ENCODE measurements at places on chromosomes 16 and 17. TPM values are rescaled to one million over a fixed set of nuclear protein-coding genes. Genes with fewer than 3 reads are reported as not detected.

DNA sequence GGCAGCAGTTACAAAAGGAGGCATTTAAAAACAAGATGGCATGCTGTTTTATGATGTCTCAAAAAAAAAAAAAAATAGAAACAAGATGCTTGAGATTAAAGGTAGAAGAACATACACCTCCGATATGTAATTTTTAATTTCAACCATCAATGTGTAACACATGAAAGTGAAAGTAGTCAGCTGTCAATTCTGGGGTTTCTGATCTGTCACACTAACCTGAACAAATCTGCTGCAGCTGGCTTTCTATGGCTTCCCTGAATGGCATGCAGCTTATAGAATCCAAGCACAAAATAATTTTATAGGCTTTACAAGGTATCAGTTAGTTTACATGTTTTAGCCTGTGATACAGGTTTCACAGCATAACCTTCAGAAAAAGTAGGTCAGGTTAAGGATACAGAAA lies 13.5 kb downstream of the GLYR1 start:
- H3K4me1 ChIP-seq: no peaks in the 10 kb centered on the region
- H3K36me3 ChIP-seq: no peaks in the 10 kb centered on the region
- no peak overlapping the region for H3K27ac ChIP-seq

PNMT gene
- 121 TPM for total RNA-seq

- no peaks in the 10 kb centered on the region for H3K27me3 ChIP-seq
- no peaks in the 10 kb centered on the region for H3K36me3 ChIP-seq
- no peak for DNase-seq
- H3K4me3 ChIP-seq: no peak overlapping the region
- no peaks in the 10 kb centered on the region for H3K4me1 ChIP-seq
- no peak overlapping the region for H3K27ac ChIP-seq
Measured at GRCh38 chr16:2483939-2484897, 9.3 kb downstream of the TBC1D24 start.

- H3K27me3 ChIP-seq: no peaks in the 10 kb centered on the region
- H3K36me3 ChIP-seq: no peaks in the 10 kb centered on the region
- peak overlapping the region; percentile 57 for H3K27ac ChIP-seq
- DNase-seq: peak; percentile 19
- no peak overlapping the region for H3K4me3 ChIP-seq
Measured at GRCh38 chr16:12002447-12003006, 26.0 kb downstream of the SNX29 start.

NPIPA5 gene
- 17.2 TPM for total RNA-seq

DNA sequence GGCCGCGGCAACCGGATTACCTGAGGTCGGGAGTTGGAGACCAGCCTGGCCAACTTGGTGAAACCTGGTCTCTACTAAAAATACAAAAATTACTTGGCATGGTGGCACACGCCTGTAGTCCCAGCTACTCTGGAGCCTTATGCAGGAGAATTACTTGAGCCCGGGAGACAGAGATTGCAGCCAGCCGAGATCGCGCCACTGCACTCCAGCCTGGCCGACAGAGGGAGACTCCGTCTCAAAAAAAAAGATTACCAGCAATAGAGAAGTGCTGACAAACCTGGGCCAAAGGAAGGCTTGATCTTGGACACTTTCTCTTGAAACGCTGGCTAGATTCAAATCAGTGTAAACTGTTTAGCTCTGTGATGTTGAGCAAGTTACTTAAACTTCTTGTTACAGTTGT lies 4.3 kb downstream of the MT1H start:
- H3K4me3 ChIP-seq: no peak overlapping the region
- peak; percentile 40 for DNase-seq
- no peak overlapping the region for H3K27ac ChIP-seq
- H3K36me3 ChIP-seq: no peaks in the 10 kb centered on the region

DNA sequence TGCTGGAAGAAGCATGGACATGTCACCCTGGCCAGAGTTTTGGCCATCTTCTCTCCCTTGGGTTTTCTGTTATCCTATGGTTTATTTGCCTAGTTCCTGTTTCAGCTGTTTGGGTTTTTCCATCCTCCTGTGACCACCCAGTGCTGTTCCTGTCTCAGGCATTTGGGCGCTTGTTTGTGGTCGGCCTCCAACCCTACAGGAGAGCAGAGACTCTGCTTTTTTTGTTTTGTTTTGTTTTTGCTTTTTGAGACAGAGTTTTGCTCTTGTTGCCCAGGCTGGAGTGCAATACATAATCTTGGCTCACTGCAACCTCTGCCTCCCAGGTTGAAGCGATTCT lies 3.3 kb upstream of the ZC3H7A start:
- no peaks in the 10 kb centered on the region for H3K36me3 ChIP-seq
- no peak overlapping the region for H3K4me3 ChIP-seq
- no peak for DNase-seq
- H3K27ac ChIP-seq: no peak overlapping the region
- H3K27me3 ChIP-seq: no peaks in the 10 kb centered on the region

DNA sequence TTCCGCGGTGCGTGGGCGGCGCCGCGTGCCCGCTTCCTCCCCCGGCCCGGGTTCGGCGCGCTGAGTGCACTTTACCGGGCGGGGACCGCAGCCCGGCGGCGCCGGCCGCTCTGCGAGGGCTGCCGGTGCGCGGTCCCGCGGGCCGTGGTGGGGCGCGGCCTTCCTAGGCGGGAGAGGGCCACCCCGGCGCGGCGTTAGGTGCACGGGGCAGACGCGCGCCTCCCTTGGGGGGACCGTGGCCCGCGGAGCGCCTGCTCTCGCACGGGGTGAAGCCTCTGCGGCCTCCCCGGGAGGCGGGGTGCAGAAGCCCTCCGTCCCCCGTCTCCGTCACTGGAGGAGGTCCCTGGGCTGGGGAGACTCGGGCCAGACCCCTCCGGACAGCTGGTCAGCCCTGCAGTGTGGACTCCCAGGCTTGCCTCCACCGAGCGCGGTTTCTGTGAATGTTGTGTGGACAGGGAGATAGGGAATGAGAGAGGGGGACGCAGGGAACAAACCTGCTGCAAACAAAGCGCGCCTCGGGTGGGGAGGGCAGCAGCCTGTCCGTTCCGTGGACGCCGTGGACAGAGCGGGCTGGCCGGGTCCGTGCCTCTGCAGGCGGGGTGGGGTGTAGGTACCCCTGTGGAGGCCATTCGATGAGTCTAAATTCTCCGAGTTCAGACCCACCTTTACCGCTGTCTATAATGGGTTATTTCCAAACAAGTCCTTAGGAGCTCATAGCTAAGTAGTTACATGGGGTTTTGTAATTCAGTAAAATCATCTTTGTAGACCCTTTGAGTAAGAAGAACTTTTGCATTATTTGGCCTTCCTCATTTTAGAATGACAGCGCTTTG lies 721 bp downstream of the TBCD start:
- peak overlapping the region; percentile 77 for H3K27ac ChIP-seq
- peak overlapping the region; percentile 28 for H3K4me3 ChIP-seq
- no peaks in the 10 kb centered on the region for H3K27me3 ChIP-seq

DNA sequence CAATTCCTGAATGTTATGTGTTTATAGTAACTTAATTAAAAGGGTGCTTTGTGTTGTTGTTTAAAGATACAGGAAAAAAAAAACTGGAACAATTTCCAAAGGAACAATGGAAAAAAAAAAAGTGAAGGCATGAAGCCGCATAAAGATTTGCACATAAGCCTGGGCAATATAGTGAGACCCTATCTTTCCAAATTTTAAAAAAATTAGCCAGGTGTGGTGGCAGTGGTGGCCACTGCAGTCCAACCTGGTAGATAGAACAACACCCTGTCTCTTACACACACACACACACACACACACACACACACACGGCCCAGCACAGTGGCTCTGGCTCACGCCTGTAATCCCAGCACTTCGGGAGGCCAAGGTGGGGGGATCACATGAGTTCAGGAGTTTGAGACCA lies 21.9 kb downstream of the GJC1 start:
- no peaks in the 10 kb centered on the region for H3K36me3 ChIP-seq
- H3K27ac ChIP-seq: no peak overlapping the region
- H3K4me3 ChIP-seq: no peak overlapping the region
- DNase-seq: no peak

DNA sequence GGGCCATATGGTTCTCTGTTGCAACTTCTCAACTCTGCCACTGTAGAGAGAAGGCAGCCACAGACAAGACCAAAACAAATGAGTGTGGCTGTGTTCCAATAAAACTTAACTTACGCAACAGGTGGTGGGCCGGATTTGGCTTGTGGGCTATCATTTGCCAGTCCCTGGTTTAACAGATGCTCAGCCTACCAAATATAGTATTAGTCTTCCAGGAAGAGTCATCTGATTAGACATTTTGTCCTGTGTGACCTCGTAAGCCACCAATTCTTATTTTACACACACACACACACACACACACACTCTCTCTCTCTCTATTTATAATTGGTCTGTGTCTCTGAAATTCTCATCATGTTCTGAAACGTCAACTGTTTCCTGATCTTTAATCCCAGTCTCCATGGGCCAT lies 245.9 kb downstream of the XYLT1 start:
- H3K27me3 ChIP-seq: no peaks in the 10 kb centered on the region
- peaks cover 27% of the 10 kb centered on the region for H3K4me1 ChIP-seq
- no peak overlapping the region for H3K4me3 ChIP-seq
- H3K36me3 ChIP-seq: no peaks in the 10 kb centered on the region

TPPP3 gene
- 4.3 TPM for total RNA-seq

DNA sequence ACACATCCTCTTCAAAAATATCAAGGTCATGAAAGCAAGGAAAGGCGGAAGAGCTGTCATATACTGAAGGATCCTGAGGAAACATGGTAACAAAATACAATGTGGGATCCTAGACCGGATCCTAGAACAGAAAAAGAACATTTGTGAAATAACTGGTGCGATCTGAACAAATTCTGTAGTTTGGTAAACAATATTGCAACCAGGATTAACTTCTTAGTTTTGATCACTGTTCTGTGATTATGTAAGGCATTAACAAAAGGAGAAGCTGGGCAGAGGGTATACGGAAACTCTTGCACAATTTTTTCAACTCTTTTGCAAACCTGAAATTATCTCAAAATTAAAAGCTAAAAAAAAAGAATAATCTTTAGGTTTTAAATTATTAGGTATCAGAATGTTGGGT lies 109.7 kb downstream of the TRIM37 start:
- DNase-seq: no peak
- H3K4me1 ChIP-seq: no peaks in the 10 kb centered on the region
- H3K27ac ChIP-seq: no peak overlapping the region
- no peak overlapping the region for H3K4me3 ChIP-seq
- no peaks in the 10 kb centered on the region for H3K27me3 ChIP-seq
- H3K36me3 ChIP-seq: no peaks in the 10 kb centered on the region

IRX6 gene
- not detected for total RNA-seq

- no peak overlapping the region for H3K27ac ChIP-seq
- no peak for DNase-seq
- H3K27me3 ChIP-seq: no peaks in the 10 kb centered on the region
- no peaks in the 10 kb centered on the region for H3K4me1 ChIP-seq
Measured at GRCh38 chr16:73321853-73322252, 273.9 kb upstream of the ZFHX3 start.

DNA sequence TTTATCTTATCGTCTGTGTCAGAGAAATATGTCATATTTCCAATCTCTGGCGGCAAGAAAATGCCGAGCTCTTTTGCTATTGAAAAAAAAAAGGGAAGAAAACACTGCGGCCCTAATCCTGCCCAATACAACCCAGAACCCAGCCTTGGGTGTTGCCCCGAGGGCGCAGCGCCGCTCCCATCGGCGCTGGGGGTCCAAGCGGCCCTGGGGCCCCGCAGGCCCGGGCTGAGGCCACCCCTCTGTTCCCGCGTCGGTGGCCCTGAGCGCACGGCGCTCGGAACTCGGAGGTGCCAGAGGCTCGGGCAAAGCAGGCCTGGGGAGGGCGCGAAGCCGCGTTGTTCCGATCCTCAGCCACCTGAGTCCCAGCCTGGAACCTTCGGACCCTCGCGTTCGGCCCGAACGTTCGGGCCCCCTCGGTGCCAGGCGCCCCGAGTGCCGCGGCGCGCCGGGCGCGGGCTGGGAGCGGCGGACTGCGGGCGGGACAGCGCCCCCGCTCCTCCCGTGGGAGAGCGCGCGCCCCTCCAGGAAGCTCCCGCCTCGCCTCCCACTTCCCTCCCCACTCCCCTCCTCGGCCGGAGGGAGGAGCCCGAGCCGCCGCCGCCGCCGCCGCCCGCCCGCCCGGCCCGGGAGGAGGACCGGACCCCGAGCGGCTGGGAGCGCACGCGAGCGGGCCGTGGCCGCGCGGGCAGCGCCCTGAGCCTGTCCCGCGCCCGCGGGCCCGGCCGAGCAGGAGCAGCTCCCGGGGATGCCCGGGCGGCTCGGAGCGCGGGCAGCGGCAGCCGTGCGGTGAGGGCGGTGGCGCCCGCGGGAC lies at the start of gene CPNE2:
Gene CPNE2, plus strand, starts transcription at position 609 of the 811 bp plus-strand sequence. CDS start 18,160 bp downstream, outside the sequence.
- H3K27me3 ChIP-seq: no peaks in the 10 kb centered on the region
- H3K4me1 ChIP-seq: peaks cover 14% of the 10 kb centered on the region
- no peaks in the 10 kb centered on the region for H3K36me3 ChIP-seq
- no peak within 1 kb of the TSS for H3K4me3 ChIP-seq
- H3K27ac ChIP-seq: peak within 1 kb of the TSS; percentile 56

DNA sequence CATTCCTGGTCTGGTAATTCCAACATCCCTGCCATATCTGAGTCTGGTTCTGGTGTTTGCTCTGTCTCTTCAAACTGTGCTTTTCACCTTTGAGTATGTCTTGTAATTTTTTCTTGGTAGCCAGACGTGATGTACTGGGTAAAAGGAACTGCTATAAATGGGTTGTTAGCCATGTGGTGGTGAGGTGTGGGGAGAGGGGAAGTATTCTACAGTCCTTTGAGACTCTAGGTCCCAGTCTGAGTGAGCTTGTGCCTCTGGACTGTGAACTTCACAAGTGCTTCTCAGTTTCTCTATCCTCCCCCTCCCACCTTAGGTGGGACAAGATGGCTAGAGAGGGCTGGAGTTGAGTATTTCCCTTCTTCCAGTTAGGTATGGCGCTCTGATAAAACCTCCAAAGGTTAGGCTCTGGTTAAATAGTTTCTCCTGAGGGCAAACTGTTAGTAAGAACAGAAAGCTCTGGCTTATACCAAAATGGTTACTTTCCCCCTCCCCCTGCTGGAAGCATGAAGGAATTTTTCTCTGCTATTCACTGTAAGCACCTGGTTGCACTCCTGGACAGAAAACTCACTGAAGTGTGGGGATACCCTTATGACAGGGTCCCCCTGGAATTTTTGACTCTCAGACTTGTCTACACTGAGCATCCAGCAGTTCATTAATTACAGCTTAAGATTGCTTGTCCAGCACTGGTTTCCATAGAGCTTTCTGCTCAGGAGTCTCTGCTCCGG lies 87.8 kb downstream of the MARCHF10 start:
- no peak for DNase-seq
- peaks cover 5% of the 10 kb centered on the region for H3K4me1 ChIP-seq
- H3K27me3 ChIP-seq: peaks cover 7% of the 10 kb centered on the region
- H3K27ac ChIP-seq: no peak overlapping the region
- no peaks in the 10 kb centered on the region for H3K36me3 ChIP-seq

- no peak overlapping the region for H3K27ac ChIP-seq
- no peaks in the 10 kb centered on the region for H3K4me1 ChIP-seq
- H3K4me3 ChIP-seq: no peak overlapping the region
- H3K27me3 ChIP-seq: no peaks in the 10 kb centered on the region
Measured at GRCh38 chr16:53973021-53973420, 269.1 kb downstream of the FTO start.

DNA sequence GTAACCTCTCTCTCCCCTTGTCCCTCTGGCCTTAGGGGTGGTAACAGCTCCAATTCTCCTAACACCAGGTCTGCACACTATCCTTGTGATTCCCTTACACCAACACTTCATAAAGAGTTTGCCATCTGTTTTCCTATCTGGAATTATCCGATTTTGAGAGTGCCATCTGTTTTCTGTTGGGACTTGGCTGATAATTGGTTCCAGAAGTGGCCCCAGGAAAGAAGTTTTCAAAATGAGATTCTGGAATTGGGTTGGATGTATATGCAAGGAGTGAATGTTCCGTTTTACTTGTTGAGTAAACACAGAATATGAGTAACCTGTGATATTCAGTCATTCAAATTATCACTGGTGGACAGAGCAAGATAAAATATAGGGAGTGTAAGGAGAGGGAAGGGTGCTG lies 134.1 kb upstream of the HS3ST3A1 start:
- no peaks in the 10 kb centered on the region for H3K4me1 ChIP-seq
- H3K27ac ChIP-seq: no peak overlapping the region
- no peaks in the 10 kb centered on the region for H3K27me3 ChIP-seq
- H3K36me3 ChIP-seq: no peaks in the 10 kb centered on the region
- H3K4me3 ChIP-seq: no peak overlapping the region

ITGAD gene
- total RNA-seq: not detected

KRT31 gene
- total RNA-seq: not detected
